ENCODE measurements at places on chromosomes 12 and 14. TPM values are rescaled to one million over a fixed set of nuclear protein-coding genes. Genes with fewer than 3 reads are reported as not detected.

The COQ5 gene
- total RNA-seq = 44.0 TPM

The B4GALNT3 gene
- 6.8 TPM for total RNA-seq

The NAV3 gene
- 61.2 TPM for total RNA-seq

The MYF5 gene
- 4.5 TPM for total RNA-seq

The DYRK4 gene
- total RNA-seq = 24.8 TPM

The KCNK10 gene
- 1.3 TPM for total RNA-seq

The PXN gene
- 61.1 TPM for total RNA-seq

The OR4E2 gene
- not detected for total RNA-seq

The PARPBP gene
- total RNA-seq = 10.6 TPM

The IAPP gene
- not detected for total RNA-seq

The OR11G2 gene
- not detected for total RNA-seq

The ADAMTS20 gene
- total RNA-seq = 1.6 TPM

The OVCH1 gene
- total RNA-seq = 0.33 TPM

The ETFBKMT gene
- 6.3 TPM for total RNA-seq

The CISTR gene
- total RNA-seq = not detected

The OGFOD2 gene
- total RNA-seq = 16.9 TPM

The KRT72 gene
- total RNA-seq = not detected

The KRT78 gene
- 2.6 TPM for total RNA-seq

The BMP4 gene
- 39.9 TPM for total RNA-seq

The DPF3 gene
- 34.4 TPM for total RNA-seq

The STAC3 gene
- total RNA-seq = 55.6 TPM

The FRS2 gene
- 129 TPM for total RNA-seq

All from camera-type eye (tissue), 1 donor.